ENCODE measurements at places on chromosomes 4 and X.

- no peak for DNase-seq
Observed at GRCh38 chr4:3667258-3667657, 98.9 kb upstream of the ADRA2C start.

- DNase-seq = no peak
Observed at GRCh38 chrX:12988797-12989196, 13.9 kb downstream of the TMSB4X start.

- no peak for DNase-seq
Observed at GRCh38 chr4:82696117-82696860, 102.3 kb downstream of the SCD5 start.

- no peak for DNase-seq
Observed at GRCh38 chr4:118270492-118270891, 82.3 kb downstream of the PRSS12 start.

DNA sequence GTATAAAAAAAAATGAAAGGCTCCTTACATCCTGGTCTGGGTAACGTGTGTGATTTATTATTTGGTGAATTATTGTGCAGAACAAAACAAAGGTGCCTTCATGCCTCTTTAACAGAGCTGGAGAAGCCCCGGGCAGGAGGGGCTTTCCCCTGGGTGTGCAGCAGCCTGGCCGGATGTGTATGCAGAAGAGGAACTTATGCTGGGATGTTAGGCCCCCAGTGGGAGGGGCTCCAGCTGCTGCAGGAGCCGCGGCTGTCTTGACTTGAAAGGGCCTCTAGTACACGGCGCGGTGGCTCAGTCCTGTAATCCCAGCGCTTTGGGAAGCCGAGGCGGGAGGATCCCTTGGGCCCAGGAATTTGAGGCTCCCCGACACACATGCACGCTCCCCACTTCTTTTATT is 16.0 kb downstream of the CCNQ start:
- no peak for DNase-seq

DNA sequence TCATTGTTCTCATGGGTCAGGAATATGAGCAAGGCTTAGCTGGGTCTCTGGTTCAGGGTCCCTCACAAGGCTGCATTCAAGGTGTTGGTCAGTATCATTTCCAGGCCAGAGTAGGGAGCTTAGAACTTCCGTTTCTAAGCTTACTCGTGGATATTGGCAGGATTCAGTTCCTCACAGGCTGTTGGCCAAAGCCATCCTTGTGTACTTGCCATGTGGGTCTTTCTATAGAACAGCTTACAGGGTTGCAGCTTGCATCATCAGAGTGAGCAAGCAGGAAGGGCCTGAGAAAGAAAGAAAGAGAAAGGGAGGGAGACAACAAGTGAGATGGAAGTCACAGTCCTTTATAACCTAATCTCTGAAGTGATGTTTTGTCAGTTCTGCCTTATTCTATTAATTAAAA is 5.1 kb upstream of the LIMCH1 start:
- no peak for DNase-seq

DNA sequence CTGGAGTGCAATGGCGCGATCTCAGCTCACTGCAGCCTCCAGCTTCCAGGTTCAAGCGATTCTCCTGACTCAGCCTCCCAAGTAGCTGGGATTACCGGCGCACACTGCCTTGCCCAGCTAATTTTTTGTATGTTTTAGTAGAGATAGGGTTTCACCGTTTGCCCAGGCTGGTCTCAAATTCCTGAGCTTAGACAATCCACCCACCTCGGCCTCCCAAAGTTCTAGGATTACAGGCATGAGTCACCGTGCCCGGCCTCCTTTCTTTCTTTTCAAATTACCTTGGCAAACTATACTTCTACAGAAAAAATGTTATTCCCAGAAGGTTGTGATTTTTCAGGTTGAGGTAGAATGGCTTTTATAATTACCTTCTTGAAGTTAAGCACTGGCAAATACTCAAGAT is 321.9 kb upstream of the PRPS2 start:
- no peak for DNase-seq

Measured in liver (tissue), 10 donors.